ENCODE measurements at places on chromosomes 16 and 17.
A peak's percentile ranks its signal among the peaks of the same experiment; 100 is the strongest.

DNA sequence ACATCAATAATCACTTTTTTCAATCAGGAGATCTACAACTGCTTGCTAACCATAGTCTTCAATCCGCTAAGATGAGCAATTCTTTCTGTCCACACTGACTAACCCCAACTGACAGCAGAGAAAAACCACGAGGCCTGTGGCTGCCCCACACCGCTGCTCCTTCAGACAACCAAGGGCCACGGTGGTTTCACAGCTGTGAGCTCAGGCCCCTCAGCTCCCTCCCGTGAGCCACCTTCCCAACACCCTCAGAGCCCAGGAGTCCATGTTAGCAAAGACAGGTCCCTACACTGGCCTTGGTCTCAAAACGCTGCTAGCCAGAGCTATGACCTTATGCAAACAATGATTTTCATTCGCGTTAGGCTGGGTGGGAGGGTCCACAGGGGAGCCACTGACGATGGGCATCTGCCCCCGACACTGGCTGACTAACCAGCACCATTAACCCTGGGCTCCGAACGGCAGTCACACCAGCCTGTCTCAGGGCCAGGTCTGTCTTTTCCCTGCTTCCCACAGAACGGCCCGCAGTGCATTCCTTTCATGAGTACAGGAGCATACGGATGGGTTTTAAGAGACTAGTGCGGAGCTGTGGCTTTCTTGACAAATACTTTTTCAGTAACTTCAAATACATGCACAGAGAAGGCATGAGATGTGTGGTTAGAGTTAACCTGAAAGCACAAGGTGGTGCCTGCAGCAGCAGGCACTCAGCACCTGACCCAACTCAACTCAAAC is 67.3 kb downstream of the ANKRD11 start:
- peak; percentile 81 for DNase-seq

DNA sequence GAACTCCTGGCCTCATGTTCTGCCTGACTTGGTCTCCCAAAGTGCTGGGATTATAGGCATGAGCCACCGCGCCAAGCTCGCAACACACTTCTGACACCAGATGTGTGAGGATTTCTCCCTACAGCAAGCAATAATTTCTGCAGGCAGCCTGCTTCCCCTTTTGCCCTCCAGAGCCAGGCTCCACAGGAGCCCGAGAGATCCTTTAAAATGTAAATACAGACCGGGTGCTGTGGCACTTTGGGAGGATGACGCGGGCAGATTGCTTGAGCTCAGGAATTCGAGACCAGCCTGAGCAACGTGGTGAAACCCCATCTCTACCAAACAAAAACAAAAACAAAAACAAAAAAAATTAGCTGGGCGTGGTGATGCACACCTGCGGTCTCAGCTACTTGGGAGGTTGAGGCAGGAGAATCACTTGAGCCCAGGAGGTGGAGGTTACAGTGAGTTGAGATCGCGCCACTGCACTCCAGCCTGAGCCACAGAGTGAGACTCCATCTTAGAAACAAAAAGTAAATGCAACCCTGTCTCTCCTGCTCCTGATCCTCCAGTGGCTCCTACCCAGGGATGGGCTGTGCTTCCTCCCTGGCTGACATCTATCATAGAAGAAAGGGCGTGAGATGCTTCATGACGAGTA is 14.7 kb downstream of the C16orf96 start:
- DNase-seq = no peak

GRCh38 chr16:55709801-55710200 is 54.0 kb downstream of the SLC6A2 start:
- DNase-seq = no peak

DNA sequence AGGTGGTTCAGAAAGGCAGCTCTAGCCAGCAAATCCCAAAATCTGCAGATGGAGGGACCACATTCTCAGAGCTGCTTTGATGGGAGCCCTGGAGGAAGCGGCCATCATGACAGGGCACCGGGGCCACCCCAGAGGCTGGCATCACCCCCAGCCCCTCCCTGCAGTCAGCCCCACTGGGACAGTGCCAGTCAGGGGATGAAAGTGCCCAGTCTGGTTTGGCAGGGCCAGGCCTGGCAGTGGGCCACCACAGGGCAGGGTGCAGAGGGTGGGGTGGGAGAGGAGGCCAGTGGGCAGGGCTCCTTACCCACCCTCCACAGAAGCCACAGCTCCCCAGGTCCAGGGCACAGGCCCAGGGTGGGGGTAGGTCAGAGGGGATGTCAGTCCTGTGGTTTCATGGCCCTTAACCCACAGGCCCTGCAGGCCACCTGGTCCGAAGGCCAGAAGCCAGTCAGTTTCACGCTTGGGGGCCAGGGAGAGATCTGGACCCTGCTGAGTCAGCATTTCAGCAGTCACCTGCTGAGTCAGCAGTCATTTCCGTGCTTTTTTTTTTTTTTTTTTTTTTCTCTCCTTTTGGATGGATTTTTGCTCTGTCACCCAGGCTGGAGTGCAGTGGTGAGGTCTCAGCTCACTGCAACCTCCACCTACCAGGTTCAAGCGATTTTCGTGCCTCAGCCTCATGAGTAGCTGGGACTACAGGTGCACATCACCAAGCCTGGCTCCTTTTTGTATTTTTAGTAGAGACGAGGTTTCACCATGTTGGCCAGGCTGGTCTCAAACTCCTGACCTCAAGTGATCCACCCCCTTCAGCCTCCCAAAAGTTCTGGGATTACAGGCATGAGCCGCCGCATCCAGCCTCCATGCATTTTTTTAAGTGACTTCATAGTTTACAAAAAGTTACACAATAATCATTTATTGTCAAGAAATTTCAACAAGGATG is 10.4 kb downstream of the SLC25A10 start:
- DNase-seq = no peak

DNA sequence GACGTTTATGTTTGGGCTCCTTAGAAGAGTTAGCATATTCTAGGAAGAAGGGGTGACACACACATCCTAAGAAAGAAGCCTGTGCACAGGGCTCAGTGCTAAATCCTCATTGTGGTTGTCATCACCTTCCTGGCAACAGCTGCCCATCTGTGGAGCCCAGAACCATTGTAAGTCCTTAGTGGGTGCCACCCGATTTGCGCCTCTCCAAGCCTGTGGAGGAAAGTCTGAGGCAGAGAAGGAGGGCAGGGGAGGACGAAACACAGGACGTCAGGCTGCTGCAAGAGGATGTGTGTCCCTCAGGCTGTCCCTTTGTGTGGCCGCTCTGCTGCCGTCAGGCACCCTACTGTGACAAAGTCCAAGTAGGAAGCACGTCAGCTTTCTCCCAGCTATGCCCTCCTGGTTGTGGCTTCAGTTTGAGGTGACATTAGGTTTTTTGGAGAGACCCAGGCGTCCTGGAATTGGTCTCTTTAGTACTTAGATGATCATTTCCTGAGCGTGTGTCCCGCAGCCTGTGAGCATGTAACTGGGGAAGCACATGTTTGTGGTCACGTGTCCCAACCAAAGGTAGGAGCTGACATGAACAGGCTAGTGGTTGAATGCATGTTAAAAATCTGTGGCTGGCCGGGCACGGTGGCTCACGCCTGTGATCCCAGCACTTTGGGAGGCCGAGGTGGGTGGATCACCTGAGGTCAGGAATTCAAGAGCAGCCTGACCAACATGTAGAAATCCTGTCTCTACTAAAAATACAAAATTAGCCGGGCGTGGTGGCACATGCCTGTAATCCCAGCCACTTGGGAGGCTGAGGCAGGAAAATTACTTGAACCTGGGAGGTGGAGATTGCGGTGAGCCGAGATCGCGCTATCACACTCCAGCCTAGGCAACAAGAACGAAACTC is 10.7 kb downstream of the CLUAP1 start:
- DNase-seq = no peak

- no peak for DNase-seq
Observed at GRCh38 chr16:4982056-4982867, 24.1 kb downstream of the SEC14L5 start.

DNA sequence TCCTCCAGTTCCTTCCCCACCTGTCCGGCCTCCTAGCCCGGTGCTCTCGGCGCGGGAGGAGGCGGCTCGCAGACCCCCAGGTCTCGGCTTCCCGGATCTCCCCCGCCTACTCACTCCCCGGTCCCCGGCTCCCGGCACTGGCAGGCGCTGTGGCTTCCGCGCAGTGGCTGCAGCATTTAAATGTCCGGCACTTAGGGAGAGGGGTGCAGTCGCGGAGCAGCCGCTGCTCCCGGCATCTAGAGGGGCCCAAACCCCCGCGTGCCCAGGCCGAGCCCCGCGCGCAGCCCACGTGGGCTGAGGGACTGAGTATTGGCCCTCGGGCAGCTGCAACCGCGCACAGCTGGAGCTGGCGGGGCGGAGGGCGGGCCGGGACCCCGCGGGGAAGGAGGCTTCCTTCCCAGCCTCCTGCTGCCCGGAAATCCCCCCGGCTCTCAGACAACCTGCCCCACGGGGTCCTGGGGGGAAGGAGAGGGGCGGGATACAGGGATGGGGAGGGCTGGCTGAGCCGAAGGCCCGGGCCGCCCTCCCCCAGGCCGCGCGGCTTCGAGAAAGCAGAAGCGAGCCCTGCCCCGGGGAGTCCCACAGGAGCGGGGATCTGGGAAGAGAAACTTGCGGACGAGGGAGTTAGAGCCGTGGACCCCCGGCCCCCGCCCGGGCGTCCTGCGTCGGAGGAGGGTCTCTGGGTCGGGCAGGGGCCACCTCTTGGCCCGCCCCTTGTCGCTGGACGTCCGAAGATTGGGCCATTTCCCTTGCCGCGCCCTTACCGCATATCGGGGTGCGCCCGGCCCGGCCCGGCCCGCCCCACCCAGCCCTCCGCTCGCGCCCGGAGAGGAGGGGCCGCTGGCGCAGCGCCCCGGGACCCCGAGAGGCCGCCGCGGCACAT is at the start of gene MMP25:
Gene MMP25 (plus strand): TSS at position 804 of the 883 bp plus-strand sequence. CDS start 357 bp downstream, outside the sequence.
- no peak for DNase-seq

GRCh38 chr16:4550591-4550990 is 5.5 kb upstream of the C16orf96 start:
- DNase-seq = peak; percentile 23

DNA sequence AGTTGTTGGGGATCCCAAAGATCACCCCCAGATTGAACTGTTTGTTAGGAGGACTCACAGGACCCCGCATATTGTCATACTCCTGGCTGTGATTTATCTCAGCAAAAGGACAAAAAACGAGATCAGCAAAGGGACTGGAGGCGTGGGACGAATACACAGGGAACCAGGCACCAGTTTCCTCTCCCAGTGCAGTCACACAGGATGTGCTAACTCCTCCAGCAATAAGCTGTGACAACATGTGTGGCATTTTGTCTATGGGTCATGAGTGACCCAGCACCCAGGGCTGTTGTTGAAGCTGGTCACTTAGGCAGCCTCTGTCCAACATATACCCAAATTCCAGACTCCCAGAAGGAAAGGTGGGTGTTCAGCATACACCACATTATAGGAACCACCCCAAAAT is 60.9 kb downstream of the CPPED1 start:
- no peak for DNase-seq

GRCh38 chr17:46046957-46047356 is 47.9 kb downstream of the STH start:
- DNase-seq = peak; percentile 23

GRCh38 chr17:59623151-59623550 is 3.5 kb downstream of the CLTC start:
- no peak for DNase-seq

DNA sequence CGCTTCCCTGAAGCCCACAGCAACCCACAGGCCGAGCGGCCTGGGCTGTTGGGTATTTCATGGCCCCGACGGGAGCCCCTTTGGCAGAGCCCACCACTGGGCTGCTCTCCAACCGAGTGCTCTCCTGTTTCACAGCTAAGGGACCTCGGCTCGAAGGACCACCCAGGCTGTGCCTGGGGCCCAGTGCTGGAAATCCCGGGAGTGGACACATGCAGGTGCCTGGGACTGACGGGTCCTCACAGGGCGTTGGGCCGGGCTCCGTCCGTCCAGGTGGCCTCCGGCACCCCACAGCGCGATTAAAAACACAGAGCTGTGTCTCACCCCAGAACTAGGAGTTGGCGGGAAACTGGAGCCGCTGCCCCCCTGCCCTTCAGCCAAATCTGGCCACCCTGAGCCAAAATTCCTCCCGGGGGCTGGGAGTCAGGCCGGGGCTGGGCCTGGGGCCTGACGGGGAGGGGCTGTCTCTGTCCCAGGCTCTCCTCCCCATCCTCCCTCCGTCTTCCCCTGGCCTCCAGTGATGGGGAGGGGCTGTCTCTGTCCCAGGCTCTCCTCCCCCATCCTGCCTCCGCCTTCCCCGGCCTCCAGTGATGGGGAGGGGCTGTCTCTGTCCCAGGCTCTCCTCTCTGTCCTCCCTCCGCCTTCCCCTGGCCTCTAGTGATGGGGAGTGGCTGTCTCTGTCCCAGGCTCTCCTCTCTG is 14.1 kb downstream of the UTS2R start:
- no peak for DNase-seq

DNA sequence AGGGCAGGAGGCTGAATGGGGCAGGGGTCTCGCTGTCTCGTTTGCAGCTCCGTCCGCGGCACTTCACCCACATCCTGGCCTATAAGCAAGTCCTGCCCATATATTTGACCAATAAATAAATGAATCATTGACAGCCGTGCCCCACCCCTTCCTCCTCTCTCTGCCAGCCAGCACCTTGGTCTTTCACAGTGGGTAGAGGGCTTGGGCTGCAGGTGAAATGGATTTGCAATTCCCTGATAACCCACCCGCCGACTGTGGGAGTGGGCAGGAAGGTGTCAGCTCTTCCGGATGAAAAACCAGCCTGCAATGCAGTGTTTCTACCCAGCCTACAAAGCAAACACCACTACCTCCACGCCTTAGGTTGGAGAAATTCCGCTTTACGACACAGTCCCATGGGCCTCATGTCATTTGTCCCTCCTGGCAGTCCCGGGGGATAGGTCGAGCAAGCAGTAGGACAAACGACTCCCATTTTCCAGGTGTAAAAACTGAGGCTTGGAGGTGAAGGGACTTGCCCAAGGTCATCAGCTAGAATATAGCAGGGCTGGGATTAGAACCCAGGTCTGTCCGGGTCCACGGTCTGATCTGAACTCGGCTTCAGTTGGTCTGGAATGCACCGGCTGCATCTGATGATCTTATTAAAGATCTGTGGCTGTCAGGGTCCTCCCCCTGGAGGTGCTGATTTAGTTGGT is 79.0 kb downstream of the ABCC1 start:
- DNase-seq = no peak

GRCh38 chr16:85552980-85553435 is 60.1 kb upstream of the GSE1 start:
- DNase-seq = no peak

DNA sequence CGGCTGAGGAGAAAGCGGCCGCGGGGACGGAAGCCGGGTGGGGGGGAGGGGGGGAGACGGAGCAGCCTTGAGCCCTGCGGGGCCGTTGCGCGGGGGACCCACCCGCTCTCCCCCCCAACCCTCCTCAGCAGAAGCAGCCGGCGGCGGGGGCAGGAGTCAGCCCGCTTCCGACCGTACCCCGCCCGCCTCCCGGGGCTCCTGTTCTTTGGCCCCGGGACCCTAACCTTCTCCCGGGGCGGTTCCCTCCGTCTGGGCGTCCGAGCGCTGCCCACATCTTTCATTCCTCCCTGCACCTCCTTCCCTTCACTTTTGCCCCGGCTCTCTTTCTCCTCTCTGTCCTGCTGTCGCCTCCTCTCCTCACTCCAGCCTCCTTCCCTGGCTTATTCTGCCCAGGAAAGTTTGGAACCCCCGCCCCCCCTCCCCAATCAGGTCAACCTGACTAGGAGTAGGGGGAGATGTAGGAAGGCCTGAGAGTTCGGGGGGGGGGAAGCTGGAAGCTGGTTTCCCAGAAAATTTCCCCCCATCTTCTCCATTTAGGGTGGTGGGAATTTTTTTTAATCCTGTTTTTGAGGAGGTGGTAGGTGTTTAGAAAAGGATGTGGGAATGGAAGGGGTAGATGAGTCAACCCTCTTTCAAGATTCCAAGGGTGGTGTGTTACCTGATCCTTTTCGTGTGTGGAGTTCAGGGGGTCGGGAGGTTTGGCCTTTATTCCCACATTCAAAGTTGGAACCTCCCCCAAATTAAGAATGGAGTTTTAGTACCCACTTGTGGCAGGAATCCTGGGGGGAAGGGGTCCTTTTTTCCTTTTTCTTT is 427 bp upstream of the NLK start:
- peak; percentile 34 for DNase-seq

Measured in EH (cell line).